ENCODE measurements at places on chromosomes 12 and 14. TPM values are rescaled to one million over a fixed set of nuclear protein-coding genes. Genes with fewer than 3 reads are reported as not detected.

The RPL36AL gene
- total RNA-seq, result 144 TPM

The SSTR1 gene
- 0.74 TPM for total RNA-seq

The DEPDC4 gene
- not detected for total RNA-seq

The HOXC9 gene
- total RNA-seq, result 12.0 TPM

The ADAMTS20 gene
- total RNA-seq, result not detected

The ANO4 gene
- 0.33 TPM for total RNA-seq

The MYL2 gene
- not detected for total RNA-seq

The AGAP2 gene
- total RNA-seq, result 1.8 TPM

- DNase-seq, result no peak
Observed at GRCh38 chr14:55908106-55908505, 210.1 kb upstream of the PELI2 start.

GRCh38 chr14:93978735-93979134 is 2.4 kb upstream of the ASB2 start:
- no peak for DNase-seq

GRCh38 chr12:91890742-91891141 is 254.9 kb downstream of the BTG1 start:
- DNase-seq, result no peak

DNA sequence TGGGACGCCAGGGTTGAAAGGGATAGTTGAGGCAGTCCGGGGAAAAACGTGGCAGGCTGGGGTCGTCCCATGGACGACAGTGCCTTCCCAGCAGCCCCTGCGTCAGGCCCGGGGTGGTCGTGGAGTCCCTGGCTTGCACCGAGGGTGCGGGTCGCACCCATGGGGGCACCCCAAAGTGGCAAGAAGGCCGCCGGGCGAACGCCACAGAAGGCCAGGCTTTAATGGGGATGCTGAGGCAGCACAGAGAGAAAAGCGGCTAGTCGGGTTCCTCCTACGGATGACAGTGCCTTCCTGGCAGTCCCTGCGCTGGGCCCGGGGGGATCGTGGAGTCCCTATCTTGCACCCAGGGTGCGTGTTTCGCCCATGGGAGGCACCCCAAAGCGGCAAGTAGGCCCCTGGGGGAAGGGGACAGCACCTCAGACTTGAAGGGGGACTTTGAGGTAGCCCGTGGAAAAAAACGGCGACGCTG is 158.6 kb upstream of the ALG10B start:
- DNase-seq, result no peak

- DNase-seq, result no peak
Observed at GRCh38 chr14:75539162-75539560, 16.9 kb downstream of the BATF start.

DNA sequence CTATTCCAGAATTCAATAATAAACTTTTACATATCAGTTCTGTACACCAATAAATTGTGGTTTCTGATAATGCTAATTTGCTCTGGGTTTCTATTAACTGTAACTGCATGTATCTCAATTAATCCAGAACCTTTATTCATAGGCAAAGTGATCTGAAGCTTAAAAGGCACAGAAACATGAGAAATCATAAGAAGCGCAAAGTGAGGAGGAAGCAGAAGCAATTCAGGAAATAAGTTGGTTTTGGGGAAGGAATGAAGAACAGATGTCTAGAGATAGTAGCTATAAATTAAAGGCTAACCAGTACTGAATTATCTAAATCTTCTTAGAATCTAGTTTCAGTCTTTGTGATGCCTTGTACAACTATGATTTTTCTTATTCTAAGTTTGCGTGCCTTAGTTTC is 24.6 kb downstream of the KERA start:
- no peak for DNase-seq

DNA sequence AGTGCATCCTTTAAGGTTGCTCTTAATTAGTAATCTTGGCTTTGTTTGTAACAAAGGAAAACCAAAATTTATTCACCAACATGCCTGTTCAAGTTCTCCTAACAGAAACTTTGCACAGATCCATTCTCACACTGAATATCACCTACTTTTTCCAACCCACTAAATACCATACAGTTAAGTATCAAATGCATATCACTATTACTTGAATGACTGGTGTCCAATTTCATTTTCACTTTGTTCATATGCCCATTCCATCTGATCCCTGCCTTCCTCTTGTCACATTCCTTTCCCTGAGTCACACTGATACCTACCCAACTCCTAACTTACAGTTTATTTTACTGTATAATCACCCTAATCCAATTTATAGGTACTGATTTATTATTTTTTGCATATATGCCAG is 286.4 kb downstream of the NELL2 start:
- no peak for DNase-seq

DNA sequence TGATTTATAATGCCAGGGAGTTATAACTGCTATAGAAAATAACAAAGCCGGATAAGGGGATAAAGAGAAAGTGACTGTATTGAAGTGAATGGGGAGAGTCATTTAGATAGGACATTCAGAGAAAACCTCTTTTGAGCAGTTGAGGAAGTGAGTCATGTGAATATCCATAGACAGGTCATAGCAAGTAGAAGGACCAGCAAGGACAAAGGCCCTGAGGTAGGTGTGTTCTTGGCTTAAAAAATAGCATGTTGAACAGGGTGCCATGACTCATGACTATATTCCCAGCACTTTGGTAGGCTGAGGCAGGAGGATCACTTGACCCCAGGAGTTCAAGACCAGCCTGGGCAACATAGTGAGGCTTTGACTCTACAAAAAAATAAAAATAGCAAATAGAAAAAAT is 51.5 kb upstream of the RAP1B start:
- DNase-seq, result no peak

GRCh38 chr12:106586278-106586802 is 3.5 kb downstream of the RFX4 start:
- DNase-seq, result no peak

DNA sequence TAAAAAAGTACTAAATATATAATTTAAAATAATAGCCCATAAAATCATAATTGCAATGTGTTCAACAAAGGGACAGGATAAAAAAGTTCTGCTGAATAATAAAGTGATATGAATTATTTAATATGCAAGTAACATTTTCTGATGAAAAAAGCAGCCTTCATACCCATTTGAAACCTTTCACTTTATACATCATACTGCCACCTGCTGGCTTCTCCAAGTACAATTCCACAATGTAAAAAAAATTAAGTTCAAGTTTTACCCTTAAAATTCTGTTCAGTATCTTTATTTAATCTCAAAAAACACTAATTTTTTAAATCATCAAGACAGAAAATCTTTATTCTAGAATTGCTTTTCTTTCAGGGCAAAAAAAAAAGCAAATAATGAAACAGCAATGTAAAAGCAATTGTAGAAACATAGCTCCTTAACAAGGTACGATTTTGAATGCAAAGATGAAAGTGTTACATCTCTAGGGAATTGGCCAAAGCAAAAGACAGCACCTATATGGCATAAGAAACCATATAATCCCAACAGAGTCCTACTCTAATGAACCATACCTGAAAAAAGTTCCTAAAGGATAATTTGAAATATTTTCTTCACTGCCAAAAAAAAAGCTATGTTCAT is 15.0 kb downstream of the MDM1 start:
- no peak for DNase-seq

GRCh38 chr12:90216815-90217214 is 508.2 kb upstream of the ATP2B1 start:
- no peak for DNase-seq

- DNase-seq, result no peak
Observed at GRCh38 chr12:80867941-80868340, 69.8 kb downstream of the LIN7A start.

- DNase-seq, result peak; percentile 85
Observed at GRCh38 chr12:57005980-57006808, at the start of gene ZBTB39. ZBTB39 (minus strand) TSS chr12:57006546; CDS start chr12:57004917, 1,629 bp downstream.

DNA sequence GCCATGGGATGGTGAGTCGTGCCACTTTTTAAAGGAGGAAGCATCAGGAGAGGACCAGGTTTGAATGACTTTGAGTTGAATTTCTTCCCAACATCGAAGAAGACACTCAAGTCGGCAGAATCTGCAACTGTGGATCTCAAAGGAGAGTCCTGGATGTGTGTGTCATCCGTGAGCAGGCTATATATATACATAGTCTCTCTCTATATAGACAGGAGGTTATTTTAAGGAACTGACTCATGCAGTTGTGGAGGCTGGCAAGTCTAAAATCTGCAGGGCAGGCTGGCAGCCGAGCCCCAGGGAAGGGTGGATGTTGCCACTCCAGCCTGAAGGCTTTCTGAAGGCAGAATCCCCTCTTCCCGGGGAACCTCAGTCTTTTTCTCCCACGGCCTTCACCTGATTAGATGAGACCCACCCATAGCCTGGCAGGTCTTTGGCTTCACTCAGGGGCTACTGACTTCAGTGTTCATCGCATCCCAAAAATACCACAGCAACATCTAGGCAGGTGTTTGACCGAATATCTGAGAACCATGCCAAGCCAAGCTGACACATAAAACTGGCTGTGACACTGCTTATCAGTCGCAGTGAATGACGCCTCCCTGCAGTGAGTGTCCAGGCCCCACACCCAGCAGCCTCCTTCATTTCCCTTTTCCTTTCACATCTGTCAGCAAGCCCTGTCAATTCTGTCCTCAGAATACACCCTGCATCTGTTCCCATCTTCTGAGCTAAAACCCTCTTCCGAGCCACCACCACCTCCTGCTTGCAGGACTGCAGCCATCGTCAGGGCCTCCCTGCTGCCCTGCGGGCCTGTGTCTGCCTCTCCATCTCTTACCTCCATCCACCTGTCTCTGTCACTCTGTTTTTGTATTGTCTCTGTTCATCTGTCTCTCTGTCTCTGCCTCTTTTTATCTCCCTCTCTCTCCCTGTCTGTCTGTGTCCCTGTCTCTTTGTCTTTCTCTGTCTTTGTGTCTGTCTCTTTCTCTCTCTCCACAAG is 54.0 kb downstream of the ZNF664 start:
- no peak for DNase-seq

GRCh38 chr14:94340533-94340932 is 17.4 kb upstream of the SERPINA6 start:
- no peak for DNase-seq

DNA sequence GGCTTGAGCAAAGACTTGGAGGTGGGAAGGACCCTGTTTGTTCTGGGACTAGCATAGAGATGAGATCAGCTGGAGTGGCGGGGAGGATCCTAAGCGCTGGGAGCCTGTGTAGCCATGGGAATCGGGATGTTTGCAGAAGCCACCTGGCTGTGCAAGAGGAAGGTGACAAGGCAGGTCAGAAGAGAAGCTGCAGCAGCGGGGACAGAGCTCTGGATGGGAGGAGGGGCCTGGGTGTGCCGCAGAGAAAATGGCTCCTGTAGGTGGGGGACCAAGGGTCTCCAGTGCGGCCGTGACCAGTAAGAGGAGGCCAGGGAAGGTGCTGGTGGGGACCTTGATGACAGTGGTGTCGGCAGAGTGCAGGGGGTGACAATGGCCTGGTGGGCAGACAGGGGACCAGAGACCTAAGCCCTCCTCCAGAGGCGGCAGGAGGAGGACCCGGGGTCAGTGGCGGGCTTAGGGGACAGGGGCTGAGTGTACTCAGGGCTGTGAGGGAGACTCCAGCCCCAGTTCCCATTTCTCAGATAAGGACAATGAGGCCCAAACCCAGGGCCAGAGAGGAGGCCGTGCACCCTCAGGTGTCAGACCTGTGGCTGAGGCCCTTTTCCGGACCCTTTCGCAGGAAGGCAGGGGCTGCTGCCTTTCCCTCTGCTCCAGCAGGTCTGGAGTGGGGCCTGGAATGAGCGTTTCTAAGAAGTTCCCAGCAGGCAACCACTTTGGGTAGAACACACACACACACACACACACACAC is 206.6 kb upstream of the RTL1 start:
- DNase-seq, result peak; percentile 46

- DNase-seq, result no peak
Observed at GRCh38 chr12:94870511-94870910, 133.0 kb downstream of the NDUFA12 start.

GRCh38 chr14:69314327-69314726 is 54.4 kb downstream of the GALNT16 start:
- no peak for DNase-seq

DNA sequence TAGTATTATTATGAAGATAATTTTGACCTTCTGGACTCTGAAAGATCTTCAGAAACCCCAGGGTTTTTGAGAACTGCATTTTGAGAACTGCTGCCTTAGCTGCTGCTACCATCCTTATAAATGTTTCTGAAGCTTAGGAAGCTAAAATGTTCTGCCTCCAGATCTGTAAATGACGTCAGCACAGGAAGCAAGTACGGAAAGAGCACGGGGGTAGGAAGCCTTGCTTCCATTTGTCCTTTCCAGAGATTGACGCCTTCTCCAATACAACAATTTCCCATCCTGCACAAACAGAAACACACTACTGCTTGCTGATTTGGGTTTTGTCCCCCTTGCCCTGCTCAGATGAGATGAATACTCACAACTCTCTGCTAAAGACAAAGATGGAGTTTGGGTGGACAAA is 17.9 kb downstream of the RAD52 start:
- no peak for DNase-seq

- DNase-seq, result no peak
Observed at GRCh38 chr14:75249958-75250336, 28.7 kb upstream of the FOS start.
